ENCODE measurements at places on chromosomes 7 and 10. TPM values are rescaled to one million over a fixed set of nuclear protein-coding genes. Genes with fewer than 3 reads are reported as not detected.

- peak; percentile 23 for DNase-seq
Measured at GRCh38 chr7:123191132-123191531, 8.6 kb downstream of the SLC13A1 start.

- DNase-seq: peak; percentile 91
Measured at GRCh38 chr7:116271963-116272886, 61.9 kb downstream of the TES start.

The SFTPA1 gene
- total RNA-seq: not detected

The LEP gene
- total RNA-seq: not detected

DNA sequence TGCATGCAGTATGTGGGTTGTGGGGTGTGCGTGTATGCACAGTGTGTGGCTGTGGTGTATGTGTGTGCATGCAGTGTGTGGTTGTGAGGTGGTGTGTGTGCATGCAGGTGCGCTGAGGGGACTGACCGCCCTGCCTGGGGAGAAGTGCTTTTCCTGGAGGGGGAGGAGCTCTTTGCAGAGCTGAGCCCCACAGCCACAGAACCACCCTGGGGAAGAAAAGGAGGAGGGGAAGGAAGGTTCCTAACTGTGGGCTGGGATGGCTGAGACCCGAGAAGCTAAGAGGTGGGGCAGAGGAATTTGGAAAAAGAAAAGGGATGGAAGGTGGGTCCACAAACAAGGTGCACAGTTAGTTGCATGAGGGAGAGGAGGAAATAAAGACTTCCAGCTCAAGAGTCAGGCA, at the start of gene TRPV5:
TRPV5 (minus strand) TSS at position 123 of the 400 bp plus-strand sequence. CDS start 287 bp downstream, outside the sequence.
- no peak for DNase-seq

The SFMBT2 gene
- total RNA-seq: 1.2 TPM

The TDRD1 gene
- not detected for total RNA-seq

The IPMK gene
- total RNA-seq: 6.1 TPM

The ZNF777 gene
- total RNA-seq: 9.1 TPM

DNA sequence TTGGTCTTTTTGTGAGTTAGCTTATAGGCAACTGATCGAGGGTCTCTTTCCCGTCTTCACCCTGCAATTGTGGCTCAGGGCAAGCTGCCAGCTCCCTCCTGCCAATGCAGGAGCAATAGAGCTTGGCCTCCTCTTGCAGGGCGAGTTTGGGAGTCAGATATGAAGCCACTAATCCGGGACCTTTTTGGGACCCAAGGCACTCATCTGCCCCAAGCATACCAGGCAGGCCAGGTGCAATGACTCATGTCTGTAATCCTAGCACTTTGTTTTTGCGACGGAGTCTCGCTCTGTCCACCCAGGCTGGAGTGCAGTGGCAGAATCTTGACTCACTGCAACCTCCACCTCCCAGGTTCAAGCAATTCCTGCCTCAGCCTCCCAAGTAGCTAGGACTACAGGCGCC, 21.1 kb downstream of the LIMK1 start:
- DNase-seq: no peak

DNA sequence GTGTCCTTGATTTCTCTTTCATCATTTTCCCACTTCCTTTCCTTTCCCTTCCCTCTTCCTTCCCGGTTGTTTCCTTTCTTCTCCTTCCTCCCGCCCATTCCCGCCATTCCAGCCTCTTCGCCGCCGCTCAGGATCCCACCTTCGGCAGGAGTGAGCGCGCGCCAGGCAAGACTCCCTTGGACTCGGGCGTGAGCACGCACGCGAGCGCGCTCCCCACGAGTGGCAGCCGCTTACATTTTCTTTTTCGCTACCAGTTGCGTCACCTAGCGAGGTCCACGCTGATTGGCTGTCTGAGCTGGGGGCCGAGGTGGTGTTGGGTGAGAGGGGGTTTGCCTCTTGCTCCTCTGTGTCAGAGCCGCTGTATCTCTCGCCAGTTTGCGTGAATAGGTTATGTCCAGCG, 11.8 kb downstream of the ZAN start:
- DNase-seq: no peak

The ADIRF gene
- 0.72 TPM for total RNA-seq

The XRCC2 gene
- total RNA-seq: 10.3 TPM

- DNase-seq: no peak
Measured at GRCh38 chr7:15503603-15504290, 58.1 kb downstream of the AGMO start.

The ASZ1 gene
- total RNA-seq: not detected

The LRRC17 gene
- total RNA-seq: 7.8 TPM

The CNNM1 gene
- total RNA-seq: 0.63 TPM

All from epithelial cell of proximal tubule (primary cell).